ENCODE measurements at places on chromosomes 2 and 18.

- no peak for DNase-seq
These were observed 1491.2 kb downstream of the LRP1B start for GRCh38 chr2:140639628-140640027.

DNA sequence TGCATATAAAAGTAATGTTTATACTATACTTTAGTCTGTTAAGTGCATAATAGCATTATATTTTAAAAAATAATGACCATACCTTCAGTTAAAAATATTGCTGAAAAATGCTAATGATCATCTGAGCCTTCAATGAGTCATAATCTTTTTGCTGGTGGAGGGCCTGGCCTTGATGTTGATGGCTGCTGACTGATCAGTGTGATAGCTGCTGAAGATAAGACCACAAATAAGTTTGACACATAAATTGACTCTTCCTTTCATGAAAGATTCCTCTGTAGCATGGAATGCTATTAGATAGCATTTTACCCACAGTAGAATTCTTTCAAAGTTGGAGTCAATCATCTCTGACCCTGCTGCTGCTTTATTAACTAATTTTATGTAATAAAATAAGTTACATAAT, 128.4 kb upstream of the CCDC85A start:
- no peak for DNase-seq

GRCh38 chr2:197929008-197929885, 124.9 kb downstream of the PLCL1 start:
- DNase-seq: no peak

- no peak for DNase-seq
These were observed 21.9 kb downstream of the ELMOD3 start for GRCh38 chr2:85376291-85377065.

GRCh38 chr2:127566576-127566975, 31.1 kb downstream of the MYO7B start:
- peak; percentile 50 for DNase-seq

DNA sequence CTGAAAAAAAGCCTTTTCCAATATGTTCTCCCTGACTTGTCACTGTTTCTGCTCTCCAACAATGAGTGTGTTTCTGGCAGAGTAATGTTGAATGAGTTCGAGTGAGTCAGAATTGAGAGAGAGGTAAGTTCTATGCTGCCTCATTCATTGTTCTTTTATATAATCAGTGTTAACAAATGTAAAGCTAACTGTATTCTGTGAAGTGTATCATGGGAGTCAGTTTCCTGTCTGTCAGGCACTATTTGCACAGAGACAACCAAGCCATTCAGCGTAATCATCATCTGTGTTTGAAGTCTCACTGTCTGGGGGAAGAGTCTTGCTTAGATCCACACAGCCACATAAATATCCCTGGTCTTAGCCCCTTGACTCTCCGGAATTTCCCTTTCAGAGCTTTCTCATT, 22.0 kb upstream of the UPP2 start:
- DNase-seq: no peak

- no peak for DNase-seq
These were observed 927.0 kb upstream of the CRIM1 start for GRCh38 chr2:35428548-35428947.

DNA sequence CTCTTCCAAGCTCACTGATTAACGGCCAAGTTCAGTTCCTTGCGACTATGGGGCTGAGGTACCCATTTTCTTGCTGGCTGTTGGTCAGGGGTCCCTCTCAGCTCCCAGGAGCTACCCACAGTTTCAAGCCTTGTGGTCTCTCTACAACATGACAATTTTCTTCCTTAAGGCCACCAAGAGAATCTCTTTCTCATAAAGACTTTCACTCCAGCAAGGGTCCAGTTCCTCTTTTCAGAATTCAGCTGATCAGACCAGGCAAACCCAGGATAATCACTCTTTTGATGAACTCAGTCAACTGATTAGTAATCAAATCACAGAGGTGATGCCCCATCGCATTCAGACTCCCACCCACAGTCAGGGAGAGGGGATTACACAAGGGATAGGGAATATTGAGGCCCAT, 129.7 kb downstream of the IRS1 start:
- DNase-seq: no peak

DNA sequence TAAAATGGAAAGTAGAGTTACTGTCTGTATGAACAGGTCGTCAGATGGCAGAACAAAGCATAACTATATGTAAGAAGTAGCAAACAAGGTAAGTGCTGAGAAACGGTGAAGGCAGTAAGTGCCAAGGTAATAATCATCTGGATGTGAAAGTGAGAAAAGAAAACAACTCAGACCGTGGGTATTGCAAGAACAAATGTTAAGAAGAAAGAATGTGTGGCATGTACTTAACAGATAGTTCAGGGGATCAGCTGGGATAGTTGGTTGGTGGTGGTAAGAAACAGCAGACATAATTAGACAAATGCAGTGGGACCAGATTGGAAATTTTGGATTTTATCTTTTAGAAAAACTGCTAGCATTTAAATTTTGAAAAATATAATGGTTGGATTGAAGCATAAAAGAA, 375.8 kb upstream of the NXPH2 start:
- DNase-seq: no peak

- no peak for DNase-seq
These were observed 20.6 kb downstream of the PDE1A start for GRCh38 chr2:182406221-182406620.

- DNase-seq: peak; percentile 83
These were observed 42.5 kb downstream of the LRRC30 start for GRCh38 chr18:7273301-7273921.

DNA sequence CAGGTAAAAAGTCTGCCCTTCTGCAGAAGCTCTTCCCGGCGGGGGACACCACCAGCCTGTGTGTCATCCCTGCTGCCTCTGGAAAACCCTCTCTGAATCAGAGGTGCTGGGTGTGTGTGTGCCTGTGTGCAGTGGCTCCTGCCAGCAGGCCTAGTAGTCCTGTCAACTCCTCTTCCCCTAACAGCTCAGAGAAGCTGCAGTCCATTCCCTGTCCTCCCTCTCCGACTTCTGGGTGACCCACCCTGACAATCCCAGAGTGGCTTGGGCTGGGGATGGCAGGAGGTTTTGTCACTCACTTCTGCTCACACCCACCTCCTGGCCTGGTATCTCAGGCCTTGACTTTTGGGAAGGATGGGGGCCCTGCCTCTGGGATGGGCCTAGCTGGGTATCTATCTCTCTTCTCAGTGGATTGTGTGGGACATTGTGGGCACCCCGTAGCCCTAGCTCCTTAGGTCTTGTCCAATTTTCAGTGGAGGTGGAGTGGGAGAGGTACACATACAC, 2.3 kb downstream of the WNT10A start:
- no peak for DNase-seq

GRCh38 chr2:8803658-8804379, 33.6 kb downstream of the KIDINS220 start:
- DNase-seq: no peak

GRCh38 chr2:192729369-192729768, 534.6 kb upstream of the TMEFF2 start:
- DNase-seq: no peak

DNA sequence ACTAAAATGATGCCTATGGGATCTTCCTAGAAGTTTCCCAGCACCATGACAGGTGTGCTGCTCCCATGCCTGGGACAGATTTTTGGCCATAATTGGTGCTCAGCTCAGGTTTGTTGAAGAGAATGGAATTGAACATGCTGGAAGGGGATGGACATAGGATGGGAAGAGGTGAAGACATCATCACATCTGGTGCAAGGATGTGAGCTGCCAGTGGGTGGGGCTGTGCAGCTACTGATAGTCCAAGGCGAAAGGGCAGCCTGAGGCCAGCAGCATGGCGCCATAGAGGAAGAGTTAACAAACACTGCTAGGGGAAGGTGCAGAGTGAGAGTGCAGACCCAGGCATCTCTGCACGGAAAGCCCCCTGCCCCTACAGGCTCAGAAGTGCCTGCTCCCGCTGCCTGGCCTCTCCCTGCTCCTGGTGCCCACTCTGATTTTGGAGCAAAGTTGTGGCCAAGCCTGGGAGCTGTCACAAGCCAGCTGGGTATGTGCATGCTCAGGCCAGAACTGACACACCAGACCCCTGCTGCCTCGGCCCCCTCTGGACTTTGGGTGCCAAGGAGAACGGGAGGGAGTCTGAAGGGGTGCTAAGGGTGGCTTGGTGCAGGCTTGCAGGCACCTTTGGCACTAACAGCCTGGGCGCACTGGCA, 178.6 kb downstream of the ZBTB7C start:
- DNase-seq: no peak
